ENCODE measurements at places on chromosomes 7 and 10.
A peak's percentile ranks its signal among the peaks of the same experiment; 100 is the strongest.

DNA sequence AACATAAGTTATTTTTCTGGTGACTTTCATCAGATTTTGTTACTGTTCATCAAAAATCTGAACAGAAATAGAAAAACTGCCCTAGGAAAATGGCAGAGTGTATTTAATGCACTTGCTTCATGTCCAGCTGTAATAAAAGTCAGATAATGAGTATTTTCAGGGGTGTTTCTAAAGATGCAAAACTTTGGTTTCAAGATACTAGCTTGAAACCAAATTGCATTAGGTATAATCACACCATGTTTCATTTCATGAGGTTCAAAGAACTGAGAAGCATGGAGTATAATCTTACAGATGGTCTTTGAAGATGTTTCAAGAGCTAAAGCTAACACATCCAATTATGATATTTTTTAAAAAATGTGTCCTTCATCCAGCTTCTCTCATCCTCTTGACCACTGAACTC is 128.9 kb downstream of the NRCAM start:
- no peak for DNase-seq

- DNase-seq = no peak
Observed at GRCh38 chr7:12458520-12459131, 55.0 kb upstream of the VWDE start.

DNA sequence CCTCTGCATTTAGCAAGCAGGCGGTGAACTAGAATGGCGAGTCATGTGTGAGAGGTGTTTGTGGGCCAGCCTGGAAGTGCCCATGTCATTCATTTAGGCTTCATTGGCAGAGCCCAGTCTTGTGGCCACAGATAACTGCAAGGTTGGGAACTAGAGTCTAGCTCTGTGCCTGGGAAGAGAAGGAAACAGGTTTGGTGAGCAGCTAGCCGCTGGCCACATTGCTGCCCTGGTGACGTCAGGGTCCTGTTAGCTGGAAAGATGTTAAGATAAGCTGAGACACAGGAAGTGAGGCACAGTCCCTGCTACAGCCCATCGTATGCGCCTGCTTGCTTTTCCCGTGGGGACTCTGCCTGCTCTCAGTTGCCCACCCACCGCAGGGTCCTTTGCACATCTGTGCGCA is 185.5 kb downstream of the CAMK1D start:
- no peak for DNase-seq

DNA sequence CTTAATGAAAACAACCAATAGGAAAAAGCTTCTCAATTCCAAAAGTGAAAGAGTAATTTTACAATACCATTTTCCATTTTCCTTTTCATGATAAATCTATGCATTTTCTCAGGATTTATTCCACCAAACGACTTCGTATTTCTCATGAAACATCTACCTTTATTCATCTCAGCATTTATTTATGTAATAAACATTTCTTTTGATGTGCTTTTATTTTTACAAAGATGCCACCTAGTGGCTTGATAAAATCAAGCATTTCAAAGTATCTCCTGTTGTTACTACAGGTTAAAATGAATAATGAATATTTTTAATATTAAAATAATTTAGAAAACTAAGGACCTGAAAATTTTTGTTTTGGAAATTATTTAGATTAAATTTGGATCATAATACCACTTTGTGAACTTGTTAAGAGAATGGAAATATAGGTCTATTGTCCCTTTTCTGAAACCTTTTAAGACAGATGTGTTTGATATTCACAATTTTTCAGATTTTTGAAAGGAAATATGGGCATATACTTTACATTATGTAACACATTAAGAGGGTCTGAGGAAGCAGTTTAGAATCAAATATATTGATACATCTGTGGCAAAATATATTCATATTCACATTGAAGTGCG is 2.7 kb upstream of the IQUB start:
- no peak for DNase-seq

- no peak for DNase-seq
Observed at GRCh38 chr10:76711222-76711997, 926.2 kb downstream of the KCNMA1 start.

GRCh38 chr10:34415039-34415438 is 400.1 kb downstream of the PARD3 start:
- no peak for DNase-seq

- no peak for DNase-seq
Observed at GRCh38 chr10:120606051-120606764, 149.2 kb downstream of the PLPP4 start.

GRCh38 chr7:82105463-82105862 is 335.6 kb upstream of the HGF start:
- DNase-seq = peak; percentile 20

GRCh38 chr7:124843336-124843735 is 77.7 kb upstream of the GPR37 start:
- DNase-seq = no peak

GRCh38 chr10:29142516-29143314 is 146.2 kb upstream of the LYZL1 start:
- no peak for DNase-seq

DNA sequence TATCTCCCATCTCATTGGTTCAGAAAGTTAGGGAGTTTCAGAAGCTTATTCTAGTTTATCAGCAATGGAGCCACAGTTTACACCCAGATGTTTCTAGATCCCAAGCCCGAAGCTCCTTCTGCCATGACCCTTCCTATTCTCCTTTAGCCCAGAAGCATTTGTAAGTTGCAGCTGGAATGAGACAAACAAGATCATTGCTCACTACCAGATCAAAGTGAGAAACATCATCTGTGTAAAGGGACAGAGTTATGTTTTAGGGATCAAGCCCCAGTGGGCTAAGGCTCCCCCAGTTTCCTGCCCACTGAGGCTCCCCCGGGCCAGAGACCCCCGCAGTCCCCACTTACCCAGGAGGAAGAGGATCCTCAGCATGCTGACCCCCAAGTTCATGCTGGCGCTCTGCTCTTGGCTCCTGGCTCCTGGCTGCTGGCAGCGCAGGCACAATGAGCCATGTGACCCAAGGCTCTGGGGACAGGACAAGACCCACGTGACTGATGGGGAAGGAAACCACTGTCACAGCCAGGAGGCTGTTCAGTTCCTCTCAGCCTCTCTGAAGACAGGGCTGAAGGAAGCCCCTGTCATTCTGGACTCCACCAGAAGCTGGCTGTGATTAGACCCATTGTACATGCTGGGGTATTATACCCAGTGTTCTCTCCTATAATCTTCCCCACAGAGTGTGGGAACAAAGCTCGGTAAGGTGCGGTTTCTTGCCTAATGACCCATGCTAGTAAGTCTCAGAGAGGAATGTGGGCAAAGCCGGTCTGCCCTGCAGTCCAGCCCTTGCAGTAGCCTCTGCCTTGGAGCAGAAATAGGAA is at the start of gene TMEM273:
TMEM273 (minus strand) TSS at position 442 of the 812 bp plus-strand sequence; CDS start at position 387, 55 bp downstream.
- DNase-seq = no peak

GRCh38 chr10:106714734-106715555 is 449.6 kb downstream of the SORCS1 start:
- DNase-seq = no peak

- no peak for DNase-seq
Observed at GRCh38 chr10:78511324-78512204, 477.9 kb downstream of the RPS24 start.

DNA sequence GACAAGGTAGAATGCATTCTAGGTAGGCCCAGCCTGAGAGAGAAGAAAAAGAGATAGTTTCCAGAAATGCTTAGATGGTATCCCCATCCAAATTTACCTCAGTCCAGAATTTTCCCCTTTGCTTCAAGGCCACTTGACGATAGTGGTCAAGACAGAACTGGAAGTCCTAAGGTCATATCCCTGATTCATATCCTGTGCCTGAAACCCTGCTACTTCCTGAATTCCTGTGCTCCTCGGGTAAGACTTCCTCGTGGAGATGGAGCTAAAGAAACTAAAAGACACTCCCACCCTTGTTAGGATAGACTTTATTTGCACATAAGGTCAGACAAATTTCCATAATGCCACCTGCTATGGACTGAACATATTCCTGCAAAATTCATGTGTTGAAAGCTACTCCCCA is 175.9 kb downstream of the EVX1 start:
- DNase-seq = no peak

DNA sequence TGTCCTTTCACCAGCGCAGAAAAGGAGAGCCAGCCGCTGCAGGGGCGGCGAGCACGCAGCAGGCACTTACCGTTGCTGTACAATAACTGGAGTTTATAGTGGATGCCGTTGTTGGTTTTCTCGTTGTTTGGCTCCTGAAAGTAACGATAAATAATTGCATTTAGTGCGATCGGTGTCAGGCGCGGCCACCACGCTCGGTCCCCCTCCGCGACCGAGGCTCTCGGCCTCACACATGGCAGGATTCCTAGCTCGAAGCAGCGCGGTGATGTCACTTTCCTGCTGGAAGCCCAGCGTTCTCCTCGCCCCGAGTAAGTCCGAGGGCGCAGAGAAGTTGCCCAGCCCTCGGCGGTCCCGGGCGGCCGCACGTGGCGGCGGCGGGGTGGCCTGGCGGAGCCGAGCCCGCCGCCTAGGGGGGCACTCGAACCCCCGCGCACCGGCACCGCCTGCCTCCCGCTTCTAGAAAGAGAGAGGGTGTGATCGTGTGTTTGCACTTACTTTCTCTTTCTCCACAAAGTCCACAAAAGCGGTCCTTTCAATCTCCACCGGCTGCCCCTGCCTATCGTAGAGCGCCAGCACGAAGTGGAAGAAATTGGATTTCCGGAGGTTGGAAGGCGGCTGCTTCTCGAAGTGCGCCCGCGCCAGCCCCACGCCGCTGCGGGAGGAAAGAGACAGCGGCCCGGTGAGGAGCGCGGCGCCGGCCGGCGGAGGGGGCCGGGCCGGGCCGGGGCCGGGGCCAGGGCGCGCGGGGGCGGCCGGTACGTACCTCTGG is 1.0 kb downstream of the EBF3 start:
- no peak for DNase-seq

GRCh38 chr10:7797582-7797981 is 9.6 kb downstream of the ATP5F1C start:
- peak; percentile 67 for DNase-seq

- DNase-seq = no peak
Observed at GRCh38 chr7:84231157-84231556, 36.6 kb upstream of the SEMA3A start.

DNA sequence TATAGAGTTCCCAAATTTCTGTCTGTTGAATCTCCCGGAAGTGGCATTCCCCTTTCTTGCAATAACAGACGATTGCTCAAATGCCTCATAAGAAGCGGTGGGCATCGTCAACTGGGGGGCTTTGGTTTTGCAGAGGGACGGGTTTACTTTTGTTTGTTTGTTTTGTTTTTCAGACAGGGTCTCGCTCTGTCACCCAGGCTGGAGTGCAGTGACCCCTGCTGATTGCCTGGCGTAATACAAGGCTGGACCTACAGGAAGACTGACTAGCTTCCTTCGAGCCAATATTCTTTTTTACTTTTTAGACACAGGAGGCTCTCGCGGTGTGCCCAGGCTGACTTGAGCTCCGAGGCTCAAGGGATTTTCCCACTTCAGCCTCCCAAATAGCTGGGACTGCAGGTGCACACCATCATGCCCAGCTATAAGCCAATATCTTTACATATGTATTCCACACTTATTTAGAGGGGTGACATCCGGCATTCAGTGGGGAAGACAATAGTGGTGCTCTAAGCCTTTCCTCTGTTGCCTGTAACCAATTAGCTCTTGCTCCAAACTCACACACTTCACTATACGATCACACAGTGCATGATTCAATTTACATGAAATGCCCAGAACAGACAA is 58.1 kb downstream of the FHIP2A start:
- DNase-seq = no peak

DNA sequence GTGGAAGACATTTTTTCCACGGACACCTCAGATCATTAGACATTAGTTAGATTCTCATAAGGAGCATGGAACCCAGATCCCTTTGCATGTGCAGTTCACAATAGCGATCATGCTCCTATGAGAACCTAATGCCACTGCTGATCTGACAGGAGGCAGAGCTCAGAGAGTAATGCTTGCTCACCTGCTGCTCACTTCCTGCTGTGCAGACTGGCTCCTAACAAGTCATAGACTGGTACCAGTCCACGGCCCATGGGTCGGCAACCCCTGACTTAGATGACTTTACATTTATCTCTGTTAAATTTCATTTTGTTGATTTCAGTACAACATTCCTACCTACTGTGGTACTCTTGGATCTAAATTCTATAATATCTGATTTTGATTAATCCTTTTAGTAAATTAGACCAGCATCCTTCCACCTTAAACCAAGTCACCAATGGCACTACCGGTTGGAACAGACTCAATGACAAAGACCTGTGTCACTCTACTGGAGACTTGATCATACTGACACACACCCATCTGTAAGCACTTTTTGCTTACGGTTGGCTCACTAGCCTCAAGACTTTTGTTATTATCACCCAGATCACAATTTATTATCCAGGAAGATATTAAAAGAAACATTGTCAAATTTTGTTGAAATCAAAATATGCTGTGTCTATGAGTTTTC is 8.0 kb upstream of the CCDC71L start:
- no peak for DNase-seq

DNA sequence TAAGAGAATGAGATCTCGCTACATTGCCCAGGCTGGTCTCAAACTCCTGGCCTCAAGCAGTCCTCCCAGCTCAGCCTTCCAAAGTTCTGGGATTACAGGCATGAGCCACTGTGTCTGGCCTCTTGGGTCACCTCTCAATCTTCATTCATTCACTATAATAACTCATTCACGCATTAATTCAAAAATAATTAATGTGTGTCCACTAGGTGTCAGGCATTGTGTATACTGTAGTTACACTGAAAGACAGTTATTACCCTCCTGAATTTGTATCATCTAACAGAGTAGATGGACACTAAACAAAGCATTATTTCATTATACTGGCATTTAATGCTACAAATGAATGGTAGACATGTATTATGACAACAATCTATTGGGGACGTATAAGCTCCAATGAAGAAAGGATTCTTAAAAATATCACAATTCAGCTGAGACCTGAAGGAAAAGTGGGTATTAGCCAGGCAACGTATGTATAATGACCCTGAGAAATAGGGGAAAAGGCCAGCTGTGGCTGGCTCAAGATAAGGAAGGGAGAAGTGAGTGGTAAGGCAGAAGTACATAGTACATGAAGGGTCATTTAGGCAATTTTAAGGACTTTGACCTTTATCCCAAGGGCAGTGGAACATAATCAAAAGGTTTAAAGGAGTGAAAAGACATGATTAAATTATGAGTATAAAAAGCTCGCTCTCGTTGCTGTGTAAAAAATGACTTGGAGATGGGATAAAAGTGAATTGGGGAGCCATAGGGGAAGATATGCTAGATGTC is 150.7 kb downstream of the BTAF1 start:
- no peak for DNase-seq

- no peak for DNase-seq
Observed at GRCh38 chr7:10104292-10104691, 869.4 kb upstream of the PHF14 start.

- DNase-seq = no peak
Observed at GRCh38 chr10:108597031-108597430, 1326.3 kb downstream of the XPNPEP1 start.
